Activated T-helper 9 cell treated with anti-CD3 and anti-CD28 coated beads, Interleukin-2, amount 50 U/mL, for 16 hours (primary cell): ENCODE measurements at places on chromosomes 7 and 10.

DNA sequence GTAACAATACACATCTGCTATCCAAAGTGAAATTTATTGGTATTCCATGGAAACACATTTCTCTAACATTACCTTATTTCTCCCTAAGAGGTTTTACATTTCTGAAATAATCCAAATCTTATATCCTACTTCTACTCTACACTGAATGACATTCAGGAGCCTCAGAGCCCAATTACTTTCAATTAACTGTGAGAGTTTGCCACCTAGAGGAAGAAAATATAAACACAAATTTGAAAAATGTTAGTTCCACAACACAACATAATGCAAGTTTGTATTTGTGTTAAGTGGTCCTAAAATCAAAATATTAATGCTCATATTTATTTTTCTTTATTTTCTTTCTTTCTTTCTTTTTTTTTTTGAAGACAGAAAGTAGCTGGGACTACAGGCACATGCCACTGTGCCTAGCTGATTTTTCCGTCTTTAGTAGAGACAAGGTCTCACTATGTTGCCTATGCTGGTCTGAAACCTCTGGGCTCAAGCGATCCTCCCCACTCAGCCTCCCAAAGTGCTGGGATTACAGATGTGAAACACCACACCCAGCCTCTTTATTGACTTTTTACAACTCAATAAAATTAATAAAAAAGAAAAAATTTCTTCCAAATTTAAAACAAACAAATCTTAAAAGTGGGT, 46.0 kb downstream of the ATAD1 start:
- no peak for DNase-seq

DNA sequence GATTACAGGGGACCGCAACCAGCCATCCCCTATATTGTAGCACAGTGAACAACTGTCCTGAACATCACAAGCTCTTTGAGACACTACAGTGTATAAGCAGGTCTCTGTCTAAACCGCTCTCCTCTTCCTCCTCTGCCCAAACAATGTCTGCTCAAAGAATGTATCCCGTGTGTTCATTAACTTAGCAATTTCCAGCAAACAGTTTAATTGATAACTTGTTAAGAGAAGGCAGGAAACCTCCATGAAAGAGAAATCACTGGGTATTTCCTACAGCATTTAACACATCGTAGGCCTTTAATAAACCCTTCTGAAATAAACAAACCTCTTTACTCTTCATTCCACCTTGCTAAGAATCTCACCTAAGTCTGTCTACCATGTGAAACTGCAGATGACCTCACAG, 1.5 kb downstream of the PMS2 start:
- no peak for DNase-seq

- DNase-seq = no peak
Observed at GRCh38 chr7:19749658-19750057, 23.8 kb downstream of the TMEM196 start.

DNA sequence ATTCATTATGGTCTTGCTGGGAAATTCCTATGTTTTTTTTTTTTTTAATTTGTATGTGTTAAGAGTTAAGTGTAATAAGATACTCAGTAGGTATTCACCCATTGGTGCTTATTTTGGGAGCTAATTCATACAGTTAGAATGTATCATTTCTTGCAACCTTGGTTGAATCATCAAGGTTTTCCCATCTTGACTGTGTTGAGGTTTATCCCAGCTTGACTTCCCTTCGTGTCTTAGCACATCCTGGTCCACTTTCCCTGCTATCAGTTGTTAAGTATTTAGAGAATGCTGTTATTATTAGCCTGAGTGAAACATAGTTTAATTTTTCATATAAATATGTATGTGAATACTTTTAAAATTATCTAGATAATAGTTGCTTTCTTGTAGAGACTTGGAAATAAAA, 20.8 kb downstream of the RALA start:
- no peak for DNase-seq

DNA sequence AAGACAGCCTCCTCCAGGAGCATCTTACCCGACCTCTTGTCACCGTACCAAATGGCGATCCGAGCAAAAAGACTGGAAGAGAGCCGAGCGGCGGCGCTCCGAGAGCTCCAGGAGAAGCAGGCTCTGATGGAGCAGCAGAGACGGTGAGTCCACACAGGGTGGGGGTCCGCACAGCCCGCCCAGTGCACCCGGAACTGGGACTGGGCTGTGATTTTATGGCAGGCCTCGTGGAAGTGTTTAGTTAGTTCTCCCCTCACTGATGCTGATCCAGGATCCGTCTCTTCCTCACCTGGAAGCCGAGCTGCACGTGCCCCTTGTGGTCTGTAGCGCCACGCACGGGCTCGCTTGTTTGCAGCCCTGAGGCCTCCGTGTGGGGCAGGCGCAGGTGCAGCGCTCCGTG, 19.6 kb downstream of the LRRC27 start:
- no peak for DNase-seq

- DNase-seq = no peak
Observed at GRCh38 chr7:21934808-21935207, 10.9 kb downstream of the CDCA7L start.

- DNase-seq = no peak
Observed at GRCh38 chr10:22435650-22436049, 90.4 kb downstream of the SPAG6 start.

DNA sequence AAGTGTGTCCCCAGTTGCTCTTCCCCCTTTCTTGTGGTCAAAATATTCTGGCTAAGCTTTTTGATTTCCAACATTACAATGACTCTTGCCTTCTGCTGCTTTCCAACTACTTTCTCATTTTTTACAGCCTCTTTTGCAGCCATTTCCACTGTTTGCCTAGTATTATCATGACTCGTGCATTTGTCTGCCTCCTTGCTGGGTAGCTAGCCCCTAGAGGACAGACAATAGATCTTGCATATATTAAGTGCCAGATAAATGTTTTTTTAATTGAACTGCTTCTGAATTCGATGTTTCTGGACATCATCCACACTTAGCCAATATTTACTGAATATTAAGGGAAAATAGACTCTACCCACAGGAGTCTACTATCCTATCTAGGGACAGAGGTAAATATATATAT, 124.5 kb downstream of the POU6F2 start:
- DNase-seq = no peak

DNA sequence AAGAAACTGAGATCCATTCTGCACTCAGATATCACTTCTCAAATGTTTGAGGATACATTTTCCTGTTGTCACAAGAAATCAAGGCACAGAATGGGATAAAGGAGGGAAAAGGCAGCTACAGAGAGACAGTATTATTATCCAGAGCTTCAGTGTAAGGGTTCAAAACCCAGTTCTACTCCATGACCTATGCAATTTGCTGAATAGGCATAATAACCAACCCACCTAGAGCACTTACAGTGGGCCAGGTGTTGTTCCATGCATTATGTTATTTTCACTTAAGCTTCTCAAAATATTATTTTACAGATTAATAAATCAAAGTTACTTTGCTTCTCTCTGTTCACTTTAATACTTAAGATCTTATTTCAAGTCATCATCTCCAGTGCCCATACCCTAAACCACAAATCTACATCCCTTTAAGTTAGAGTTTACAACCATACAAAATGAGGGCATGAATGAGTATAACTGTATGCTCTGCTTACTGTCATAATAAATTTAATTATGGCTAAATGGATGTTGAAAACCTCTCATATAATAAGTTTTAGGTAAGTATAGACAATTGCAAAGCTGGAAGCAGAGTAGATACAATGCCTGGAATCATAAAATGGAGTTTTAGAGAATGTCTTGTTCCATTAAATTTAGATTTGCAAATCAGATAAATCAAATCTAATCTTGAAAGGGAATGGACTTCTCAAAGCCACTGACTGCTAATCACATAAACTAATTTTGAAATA, 28.1 kb upstream of the PCLO start:
- no peak for DNase-seq

DNA sequence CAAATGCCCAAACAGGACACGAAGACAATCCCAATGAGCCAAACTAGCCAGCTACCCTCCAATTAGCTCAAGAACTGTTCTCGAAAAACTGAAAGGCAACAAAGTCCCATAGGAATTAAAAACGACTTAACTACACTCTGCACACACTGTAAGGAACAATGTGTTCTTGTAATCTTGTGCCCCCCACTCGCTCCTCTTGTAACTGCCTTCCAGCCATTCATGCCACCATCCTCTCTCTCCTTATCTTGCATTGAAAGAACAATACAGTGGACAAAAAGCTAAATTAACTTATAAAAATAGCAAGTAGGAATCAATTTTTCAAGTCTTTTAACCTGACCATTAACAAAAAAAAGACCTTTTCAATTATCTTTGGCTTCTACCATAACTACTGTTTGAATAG, 2.9 kb downstream of the CYTH3 start:
- no peak for DNase-seq

DNA sequence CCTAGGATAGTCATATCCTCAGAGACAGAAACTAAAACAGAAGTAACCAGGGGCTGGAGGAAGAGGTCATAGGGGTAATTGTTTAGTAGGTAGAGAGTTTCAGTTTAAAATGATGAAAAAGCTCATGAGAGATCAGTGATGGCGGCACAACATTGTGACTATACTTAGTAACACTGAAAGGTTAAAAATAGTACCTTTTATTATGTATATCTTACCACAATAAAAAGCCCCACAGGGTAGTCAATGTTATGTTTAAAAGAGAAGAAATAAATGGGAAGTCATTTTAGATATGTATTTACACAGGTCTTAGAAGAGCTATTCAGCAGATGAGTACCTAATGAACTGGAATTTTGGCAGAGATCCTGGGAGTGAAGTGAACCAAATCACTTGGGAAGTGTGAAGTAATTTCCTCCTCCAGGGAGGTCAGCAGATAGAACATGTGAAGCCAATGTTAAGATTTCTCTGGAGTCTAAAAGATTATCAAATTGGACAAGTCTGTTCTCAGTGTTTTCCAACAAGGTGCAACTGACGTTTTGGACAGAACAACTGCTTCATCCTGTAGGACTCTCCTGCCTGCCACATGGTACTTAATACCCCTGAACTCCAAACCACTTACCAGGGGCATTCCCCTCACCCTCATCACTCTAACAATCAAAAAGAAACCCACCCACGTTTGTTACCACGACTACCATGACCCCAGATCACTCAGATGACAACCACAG, 6.4 kb downstream of the CDCA7L start:
- no peak for DNase-seq

- DNase-seq = no peak
Observed at GRCh38 chr10:7625836-7626235, 40.9 kb downstream of the ITIH5 start.
